ENCODE measurements at places on chromosomes 5 and 9.

GRCh38 chr9:30630459-30630858, 1754.0 kb upstream of the ACO1 start:
- DNase-seq = no peak

- DNase-seq = no peak
Measured at GRCh38 chr5:112379542-112380325, 39.3 kb downstream of the EPB41L4A start.

DNA sequence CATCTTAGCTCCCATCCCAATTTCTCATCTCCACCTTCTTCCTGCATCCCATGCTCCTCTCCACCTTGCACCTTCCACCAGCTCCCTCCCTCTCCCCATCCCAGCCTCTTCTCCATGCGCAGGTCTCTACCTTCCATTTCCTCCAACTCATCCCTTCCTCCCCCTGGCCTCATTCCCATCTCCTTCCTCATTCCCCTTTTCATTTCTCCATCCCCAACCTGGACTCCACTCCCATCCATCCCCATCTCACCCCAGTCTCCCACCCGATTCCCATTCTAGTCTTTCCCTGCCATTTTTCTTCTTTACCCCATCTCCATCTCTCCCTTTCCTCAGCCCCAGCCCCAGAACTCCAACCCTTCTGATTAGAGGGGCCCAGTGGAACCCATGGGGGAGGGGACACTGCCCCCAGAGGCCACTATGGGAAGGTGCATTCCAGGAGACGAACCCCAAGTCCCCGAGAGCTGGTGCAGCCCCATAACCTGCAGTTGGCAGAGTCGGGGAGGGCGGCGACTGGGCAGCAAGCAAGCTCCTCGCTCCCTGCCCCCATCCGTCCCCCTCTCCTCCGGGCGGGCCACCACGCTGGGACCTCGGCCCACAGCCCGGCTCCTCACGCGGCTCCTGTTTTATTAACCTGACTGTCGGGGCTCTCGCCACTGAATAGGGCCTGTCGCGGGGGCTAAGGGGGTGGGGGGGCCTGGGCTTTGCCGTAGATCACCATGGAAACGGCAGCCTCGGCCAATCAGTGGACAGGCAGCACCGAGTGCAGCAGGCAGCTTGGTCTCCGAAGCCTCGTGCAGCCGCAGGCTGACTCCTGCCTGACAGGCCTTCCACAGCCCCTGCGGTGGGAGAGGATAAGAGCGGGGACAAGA, 66.7 kb downstream of the PCDH1 start:
- DNase-seq = peak; percentile 36

DNA sequence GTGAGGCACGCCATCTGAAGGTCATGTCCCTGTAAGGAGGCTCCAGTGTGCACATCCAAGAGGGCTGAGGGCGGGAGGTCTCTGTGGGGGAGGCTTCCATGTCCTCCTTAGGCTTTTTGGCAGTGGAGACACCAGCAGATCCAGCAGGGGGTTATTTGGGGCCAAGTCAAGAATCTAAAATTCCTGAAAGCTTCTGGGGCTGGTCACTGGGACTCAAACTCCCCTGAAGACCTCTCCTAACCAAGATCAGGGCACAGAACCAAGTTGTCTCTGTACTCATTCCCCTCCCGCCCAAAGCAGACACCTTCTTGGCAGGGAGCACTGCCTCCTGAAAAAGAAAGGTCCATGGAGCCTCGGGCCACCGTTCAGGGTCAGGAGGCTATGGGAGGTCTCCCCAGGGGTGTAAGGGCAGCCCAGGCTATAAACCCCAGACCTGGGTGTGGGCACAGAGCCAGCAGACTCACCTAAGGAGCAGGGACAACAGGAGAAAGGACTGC, 127.4 kb upstream of the ADRA1B start:
- no peak for DNase-seq

GRCh38 chr5:94276751-94277150, 341.7 kb downstream of the KIAA0825 start:
- peak; percentile 4 for DNase-seq

- DNase-seq = no peak
Measured at GRCh38 chr9:134373269-134373668, 47.0 kb downstream of the RXRA start.

- DNase-seq = no peak
Measured at GRCh38 chr5:85931220-85931619, 686.5 kb upstream of the COX7C start.

DNA sequence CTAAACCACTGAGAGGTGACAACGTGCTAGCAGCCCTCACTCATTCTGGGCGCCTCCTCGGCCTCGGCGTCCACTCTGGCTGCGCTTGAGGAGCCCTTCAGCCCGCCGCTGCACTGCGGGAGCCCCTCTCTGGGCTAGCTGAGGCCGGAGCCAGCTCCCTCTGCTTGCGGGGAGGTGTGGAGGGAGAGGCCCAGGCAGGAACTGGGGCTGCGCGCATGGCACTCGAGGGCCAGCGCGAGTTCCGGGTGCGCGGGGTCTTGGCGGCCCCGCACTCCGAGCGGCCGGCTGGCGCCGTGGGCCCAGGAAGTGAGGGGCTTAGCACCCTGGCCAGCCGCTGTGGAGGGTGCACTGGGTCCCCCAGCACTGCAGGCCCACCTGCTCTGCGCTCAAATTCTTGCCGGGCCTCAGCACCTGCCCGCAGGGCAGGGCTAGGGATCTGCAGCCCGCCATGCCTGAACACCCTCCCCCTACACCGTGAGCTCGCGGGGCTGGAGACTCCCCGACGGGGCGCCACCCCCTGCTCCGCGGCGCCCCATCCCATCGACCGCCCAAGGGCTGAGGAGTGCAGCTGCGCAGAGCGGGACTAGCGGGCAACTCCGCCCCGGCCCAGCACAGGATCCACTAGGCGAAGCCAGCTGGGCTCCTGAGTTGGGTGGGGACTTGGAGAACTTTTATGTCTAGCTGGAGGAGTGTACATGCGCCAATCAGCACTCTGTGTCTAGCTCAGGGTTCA, 11.8 kb upstream of the UBE2D2 start:
- DNase-seq = no peak

GRCh38 chr5:148861696-148862095, 35.3 kb downstream of the ADRB2 start:
- DNase-seq = no peak

GRCh38 chr5:89065919-89066318, 182.9 kb upstream of the MEF2C start:
- DNase-seq = no peak

DNA sequence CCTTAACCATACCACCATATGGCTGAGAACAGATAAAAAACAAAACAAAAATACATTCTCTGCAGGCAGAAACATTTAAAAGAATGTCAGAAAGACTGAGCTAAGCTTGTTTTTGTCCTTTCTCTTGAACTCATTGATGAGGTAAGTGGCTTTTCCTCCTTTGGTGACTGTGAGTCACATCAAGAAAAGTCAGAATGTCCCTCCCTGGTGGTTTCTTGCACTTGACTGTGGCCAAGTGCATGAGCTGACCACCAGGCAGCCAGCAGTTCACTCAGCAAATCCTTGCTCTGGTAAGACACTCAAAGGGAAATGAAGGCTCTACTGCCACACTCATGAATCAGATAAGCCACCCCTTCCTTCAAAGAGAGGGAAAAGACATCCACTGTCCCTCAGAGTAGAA, 970.9 kb downstream of the TAF11L14 start:
- no peak for DNase-seq

GRCh38 chr5:139657363-139658321, 9.5 kb downstream of the CXXC5 start:
- DNase-seq = peak; percentile 24

DNA sequence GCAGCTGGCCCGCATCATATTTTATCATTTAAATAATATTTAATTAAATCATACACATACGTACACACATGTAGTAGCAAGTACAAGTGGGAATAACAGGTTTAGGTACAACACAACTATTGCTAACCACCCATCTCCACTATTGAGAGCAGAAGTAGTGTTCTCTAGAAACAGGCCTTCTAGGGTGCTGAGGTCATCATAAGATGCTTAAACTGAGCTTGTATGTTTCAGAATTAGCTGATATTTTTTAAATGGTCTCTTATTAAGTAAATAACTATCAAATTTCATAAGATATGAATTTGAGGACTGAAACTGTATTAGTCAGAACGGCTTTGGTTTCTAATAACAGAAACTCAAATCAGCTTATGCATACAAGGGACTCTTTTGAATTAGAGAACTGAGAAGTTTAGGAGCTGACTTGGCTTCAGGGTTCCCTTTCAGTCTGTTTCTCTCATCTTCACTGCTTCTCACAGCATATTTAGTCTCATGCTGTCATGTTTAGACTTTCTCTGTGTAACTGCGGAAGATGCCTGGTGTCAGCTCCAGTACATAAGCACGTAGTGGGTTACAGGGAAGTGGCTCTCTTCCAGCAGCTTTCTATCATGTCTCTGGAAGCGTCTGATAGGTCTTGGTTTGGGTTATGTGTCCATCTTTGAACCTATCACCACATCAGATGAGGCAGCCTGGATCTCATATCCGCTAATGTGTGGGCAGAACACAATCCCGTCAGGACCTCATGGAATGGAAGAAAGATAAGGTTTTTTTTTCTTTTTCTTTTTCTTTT, 25.0 kb upstream of the OCLN start:
- no peak for DNase-seq

DNA sequence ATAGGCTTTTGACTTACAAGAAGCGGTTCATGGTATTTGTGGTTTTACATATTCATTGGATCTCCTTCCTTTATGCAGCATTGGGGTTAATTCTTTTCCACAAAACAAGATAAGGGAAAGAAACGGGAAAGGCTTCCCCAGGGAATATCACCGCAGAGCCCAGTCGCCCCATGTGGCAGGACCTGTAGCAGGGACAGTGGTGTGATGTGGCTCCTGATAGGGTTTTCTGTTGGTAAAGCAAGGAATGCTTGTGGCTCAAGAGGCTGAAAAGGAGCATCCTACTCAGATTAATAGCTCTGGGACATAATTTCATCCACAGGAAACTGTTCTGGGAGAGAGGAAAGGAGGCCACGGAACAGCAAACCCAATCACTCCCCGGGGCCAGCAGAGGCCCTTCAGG, 699.9 kb downstream of the MTRR start:
- DNase-seq = no peak

DNA sequence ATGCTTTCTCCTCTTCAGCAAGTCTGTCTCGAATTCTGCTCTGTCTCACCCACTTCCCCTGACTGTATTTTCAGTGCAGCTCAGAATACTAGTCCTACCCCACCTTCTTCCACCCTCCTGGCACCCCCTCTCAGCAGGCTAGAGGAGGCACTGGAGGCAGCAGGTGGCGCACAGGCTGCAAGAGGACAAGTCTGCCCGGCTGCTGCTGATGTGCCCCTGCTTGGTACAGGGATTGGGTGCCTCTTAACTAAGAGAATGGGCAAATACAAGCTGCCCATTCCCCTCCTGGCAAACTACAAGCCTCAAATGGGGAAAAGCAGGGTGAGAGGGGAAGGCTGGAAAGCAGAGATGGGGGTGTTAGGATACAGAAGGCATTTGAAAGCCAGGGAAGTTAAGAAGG, 5.1 kb downstream of the TLN1 start:
- no peak for DNase-seq

GRCh38 chr5:136729901-136730355, 364.6 kb upstream of the TRPC7 start:
- no peak for DNase-seq

DNA sequence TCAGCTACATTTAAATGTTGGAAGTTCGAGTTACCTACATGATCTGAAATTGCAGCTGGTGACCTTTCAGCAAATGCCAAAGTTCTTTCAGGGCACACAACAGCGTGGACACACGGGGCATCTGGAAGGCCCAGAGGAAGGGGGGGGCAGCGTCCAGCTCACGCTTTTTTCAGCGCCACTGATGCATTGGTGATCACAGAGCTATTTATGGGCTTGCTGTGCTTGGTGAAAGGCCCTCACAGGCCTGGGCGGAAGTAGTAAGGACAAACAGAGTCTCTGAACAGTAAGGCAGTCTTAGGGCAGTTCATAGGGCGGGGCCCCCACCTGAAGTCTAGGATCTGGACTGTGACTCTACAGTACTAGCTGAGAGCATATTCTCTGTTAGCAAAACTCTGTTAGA, 6.6 kb upstream of the FBP2 start:
- DNase-seq = no peak

GRCh38 chr9:129141066-129142041, 30.1 kb downstream of the PTPA start:
- DNase-seq = peak; percentile 87

DNA sequence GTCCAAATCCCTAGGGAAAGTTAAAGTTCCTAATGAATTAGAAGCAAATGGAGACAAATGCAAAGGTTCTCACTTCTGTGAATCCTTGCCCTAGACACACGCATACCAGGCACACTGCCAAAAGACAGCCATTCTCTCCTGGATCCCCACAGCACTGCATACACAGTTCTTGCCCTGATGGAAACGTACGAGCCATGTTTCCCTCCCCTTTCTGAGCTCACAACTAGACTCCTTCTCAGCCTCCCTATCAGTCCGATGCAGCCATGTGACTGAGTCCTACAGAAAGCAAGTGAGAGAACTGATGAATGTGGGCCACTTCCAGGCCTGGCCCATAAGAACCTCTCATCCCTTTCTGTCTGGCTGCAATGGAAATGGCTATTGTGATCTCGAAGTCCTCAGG, 92.0 kb downstream of the ZNF608 start:
- DNase-seq = no peak

GRCh38 chr5:179288101-179288808, 57.0 kb downstream of the ADAMTS2 start:
- DNase-seq = no peak

DNA sequence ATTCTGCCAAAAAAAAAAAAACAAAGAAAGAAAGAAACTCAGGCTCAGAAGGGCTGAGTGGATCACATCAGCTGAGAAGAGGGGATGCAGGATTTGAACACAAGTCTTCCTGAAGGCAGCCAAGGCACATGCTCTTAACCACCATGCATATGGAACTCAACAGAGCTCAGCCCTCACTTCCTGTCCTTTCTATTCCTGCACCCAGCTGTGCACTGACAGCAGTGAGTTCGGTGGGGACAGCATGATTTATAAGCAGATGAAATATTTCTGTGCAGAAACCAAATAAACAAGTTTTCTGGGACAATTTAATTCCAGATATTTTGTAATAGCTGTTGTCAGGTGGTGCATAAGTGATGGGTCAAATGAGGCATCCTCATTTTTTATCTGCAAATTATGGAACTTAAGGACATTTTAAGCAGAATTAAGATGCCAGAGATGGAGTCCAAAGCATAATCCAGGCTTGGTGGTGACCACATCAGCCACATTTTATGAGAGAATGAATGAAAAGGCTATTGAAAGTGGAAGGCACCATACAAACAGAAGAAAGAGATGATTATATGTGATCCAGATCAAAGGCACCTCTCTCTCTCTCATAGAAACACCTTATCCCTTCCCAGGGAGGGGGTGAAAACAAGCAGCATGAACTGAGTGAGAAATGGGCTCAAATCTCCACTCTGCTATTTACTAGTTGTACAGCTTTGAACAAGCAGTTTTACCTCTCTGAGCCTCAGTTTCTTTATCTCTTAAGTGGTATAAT, 303.6 kb upstream of the MSX2 start:
- no peak for DNase-seq

- DNase-seq = no peak
Measured at GRCh38 chr5:34806532-34806931, 32.4 kb upstream of the TTC23L start.

- DNase-seq = no peak
Measured at GRCh38 chr9:120265791-120266190, 314.2 kb downstream of the CDK5RAP2 start.

GRCh38 chr5:38726279-38726678, 119.5 kb upstream of the OSMR start:
- no peak for DNase-seq

GRCh38 chr5:80254767-80255430, 949 bp downstream of the SERINC5 start:
- DNase-seq = no peak

- DNase-seq = no peak
Measured at GRCh38 chr9:136568288-136569081, 22.6 kb upstream of the NOTCH1 start.

Data from suppressor macrophage treated with lipopolysaccharide for 1 hour (primary cell).